ENCODE measurements at places on chromosomes 6 and 20.

DNA sequence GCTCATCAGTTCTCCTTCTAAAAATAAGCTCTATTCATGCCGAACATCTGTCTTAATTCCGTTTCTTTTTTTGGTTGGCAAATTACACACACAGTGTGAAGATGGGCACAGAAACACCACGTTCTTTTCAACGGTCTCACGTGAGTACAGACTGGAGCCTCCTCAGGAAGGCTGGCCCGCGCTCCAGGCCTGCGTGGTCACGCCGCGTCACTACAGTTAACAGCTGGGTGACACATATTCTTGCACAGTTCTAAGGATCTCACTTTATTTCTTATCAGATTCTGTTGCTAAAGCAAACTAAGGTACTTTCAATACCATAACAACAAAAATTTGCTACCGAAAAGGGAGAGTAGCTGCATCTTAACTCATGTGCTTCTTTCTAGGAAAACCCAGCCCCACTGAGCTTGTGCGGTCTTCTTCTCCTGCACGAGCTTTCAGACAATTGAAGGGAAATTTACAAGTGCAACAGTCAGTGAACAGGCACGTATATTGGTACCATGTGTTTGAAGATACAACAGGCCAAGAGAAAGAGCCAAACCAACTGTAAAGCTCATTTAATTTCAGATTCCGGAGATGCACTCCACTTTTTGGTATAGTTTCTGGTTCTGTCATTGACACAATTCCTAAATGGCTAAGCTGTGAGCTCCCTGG, 55.6 kb upstream of the MPC1 start:
- DNase-seq = no peak

DNA sequence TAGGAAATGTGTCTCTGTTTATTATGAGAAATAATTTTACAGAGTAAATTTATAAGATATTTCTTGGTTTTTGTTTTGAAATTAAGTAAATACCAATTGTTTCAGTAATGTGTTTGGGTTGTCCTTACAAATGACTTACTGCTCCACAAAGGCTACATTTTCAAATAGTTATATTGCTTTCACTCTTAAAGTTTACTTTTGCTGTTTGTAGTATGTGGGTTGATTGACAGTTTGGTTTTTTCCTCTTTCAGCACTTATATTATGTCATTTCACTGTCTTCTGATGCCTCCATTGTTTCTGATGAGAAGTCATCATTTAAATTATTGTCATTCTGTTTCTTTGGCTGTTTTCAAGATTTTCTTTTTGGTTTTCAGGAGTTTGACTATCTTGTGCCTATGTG, 34.9 kb upstream of the SUMO4 start:
- DNase-seq = no peak

DNA sequence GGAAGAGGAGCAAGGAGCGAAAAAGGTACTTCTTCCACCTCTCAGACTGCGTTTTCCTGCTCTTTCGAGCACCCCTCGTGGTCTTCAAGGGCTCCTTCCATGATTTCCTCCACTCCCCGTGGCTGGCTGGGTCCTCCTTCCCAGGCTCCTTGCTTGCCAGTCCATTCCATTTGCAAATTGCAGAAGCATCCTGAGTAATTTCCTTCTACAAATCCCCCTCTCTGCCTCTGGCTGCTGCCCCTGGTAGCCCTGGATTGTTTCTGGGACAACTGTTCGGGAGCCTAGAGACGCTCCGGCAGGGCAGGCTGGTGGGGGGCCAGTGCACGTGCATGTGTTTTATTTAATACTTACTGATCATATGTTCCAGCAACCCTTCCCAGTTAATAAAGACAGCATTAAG, 173.1 kb downstream of the ZMYND8 start:
- no peak for DNase-seq

DNA sequence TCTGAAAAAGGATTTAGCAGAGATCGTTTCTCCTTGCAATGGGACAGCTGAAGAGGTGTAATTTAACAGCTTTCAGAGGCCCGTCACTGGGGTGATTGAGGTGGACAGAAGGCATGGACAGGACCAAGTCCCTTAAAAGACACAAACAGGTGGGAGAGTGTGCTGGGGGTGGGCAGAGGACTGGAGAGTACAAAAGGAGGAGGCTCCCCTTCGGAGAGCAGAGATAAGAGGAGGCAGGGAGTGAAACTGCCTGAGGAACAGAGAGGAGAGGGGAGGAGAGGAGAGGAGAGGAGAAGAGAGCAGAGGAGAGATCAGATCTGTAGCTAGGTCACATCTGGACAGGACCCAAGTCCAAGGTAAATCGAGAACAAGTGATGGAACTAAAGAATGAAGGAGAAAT, 48.6 kb upstream of the PKHD1 start:
- no peak for DNase-seq

GRCh38 chr6:138465007-138465645, 34.2 kb downstream of the NHSL1 start:
- no peak for DNase-seq

DNA sequence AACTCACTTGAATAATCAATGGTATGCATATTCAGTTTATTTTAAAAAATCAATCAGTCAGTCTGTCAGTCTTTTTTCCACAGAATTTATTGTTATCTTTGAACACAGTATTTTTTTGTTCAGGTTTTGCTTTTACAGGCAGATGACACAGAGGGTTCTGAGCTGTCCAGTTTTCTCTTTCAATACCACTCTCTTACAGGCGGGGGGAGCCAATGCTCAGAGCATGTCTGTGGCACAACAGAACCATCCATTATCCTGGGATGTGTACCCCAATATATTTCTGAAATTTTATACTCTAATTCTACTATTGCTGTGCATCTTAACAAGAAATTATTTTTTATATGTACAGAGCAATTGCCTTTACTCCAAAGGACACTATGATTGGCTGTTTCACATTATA, 21.2 kb downstream of the ROS1 start:
- DNase-seq = no peak

DNA sequence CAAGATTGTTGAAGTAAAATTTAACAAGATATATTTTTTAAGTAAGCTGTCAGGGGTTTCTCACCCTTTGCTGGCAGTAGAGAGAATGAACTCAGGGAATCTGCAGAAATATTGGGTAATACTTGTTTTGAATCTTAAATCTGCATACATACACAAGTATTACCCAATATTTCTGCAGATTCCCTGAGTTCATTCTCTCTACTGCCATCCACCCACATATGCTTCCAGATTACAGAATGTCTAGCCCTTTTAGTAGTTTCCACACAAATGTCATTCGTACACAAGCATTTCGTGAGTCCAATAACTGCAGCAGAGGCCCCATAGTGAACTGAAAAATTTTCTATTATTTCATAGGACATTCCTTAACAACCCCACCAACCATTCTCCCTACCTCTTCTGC, 69.6 kb upstream of the TNFRSF21 start:
- DNase-seq = no peak

GRCh38 chr20:37392441-37393195, 46.7 kb downstream of the SRC start:
- no peak for DNase-seq

DNA sequence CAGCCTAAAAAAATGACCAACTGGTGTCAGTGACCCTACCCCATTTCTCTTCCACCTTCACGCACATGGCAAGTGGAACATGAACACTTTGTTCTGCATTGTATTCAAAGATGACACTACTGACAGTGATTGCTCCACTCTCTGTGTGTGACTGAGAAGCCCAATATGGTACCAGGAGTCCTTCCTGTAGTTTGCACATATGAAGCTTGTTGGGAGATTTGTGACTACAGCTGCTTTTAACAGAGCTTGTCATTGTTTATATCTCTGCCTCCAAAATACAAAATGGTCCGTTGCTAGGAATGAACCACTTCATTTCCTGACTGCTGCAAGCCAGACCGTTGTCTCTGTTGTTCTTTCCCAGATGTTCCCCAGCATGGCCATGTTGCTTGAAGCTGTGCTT, 140.3 kb upstream of the TCF21 start:
- DNase-seq = no peak

DNA sequence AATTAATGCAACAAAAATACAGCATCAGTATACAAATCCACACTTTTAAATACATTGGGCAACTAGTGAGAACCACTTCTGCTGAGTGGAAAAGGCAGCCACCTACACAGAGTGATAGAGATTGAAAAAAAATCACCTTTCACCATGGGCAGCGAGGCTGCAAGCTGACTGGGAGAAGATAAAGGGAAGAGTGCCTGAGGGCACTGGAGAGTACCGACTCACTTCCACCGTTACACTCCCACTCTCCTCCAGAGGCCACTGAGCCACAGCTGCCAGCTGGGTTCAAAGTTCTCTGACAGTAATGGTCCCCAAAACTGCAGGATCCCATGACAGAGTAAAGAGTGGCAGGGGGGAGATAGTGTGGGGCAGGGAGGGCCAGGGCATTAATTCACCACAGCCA, 24.1 kb downstream of the PXT1 start:
- DNase-seq = no peak
